Stimulated activated CD4-positive, alpha-beta T cell treated with anti-CD3 and anti-CD28 coated beads, Interleukin-2, amount 100 ng/mL, for 48 hours (primary cell): ENCODE measurements at places on chromosomes 4 and X.

DNA sequence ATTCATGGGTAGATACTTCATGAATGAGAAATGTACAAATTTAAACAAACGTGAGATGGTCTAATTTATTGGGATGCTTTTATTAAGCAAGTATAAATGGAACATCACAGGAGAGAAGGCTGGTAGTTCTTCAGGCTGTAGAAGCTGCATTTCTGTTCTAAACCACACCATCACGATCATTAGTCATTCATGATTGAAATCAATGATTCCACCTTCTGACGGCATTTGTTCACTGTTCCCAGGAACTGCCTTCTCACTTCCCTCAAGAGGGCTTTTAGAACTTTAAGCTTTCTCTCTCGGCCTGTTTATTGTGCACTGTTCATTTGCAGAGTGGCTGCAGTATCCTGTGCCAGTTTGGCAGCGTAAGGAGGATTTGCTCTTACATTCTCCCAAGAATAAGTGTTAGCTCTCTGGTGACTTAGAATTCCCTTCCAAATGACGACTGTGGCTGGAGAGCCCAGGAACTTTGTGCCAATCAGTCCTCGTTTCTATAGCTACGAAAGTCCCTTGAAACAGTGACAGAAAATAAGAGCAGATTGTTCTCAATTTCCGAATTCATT is 54.7 kb downstream of the MFAP3L start:
- no peak for DNase-seq

DNA sequence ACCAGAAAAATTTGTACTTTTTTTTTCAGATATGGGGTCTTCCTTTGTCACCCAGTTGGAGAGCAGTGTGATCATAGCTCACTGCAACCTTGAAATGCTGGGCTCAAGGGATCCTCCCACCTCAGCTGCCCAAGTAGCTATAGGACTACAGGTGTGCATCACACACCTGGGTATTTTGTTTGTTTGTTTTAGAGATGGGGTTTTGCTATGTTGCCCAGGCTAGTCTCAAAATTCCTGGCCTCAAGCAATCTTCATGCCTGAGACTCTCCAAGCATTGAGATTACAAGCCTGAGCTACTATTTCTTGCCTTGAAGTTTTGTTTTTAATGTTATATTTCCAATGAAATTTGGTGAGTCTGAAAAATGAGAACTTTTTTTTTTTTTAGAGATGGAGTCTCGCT is 847.8 kb downstream of the TRIML1 start:
- DNase-seq: no peak

GRCh38 chr4:7191546-7192251 is 639 bp upstream of the SORCS2 start:
- DNase-seq: no peak

- DNase-seq: no peak
Measured at GRCh38 chr4:73308286-73308685, 49.7 kb upstream of the ANKRD17 start.
